ENCODE measurements at places on chromosomes 13 and 19.

GRCh38 chr19:38742296-38742695 lies 2.0 kb downstream of the CAPN12 start:
- DNase-seq = no peak

GRCh38 chr13:43986421-43986981 lies 106.8 kb downstream of the LACC1 start:
- DNase-seq = no peak

GRCh38 chr13:95620030-95620824 lies 24.3 kb downstream of the DZIP1 start:
- no peak for DNase-seq

- DNase-seq = no peak
Observed at GRCh38 chr19:9834307-9834725, 802 bp upstream of the PIN1 start.

GRCh38 chr19:32330213-32330857 lies 15.1 kb upstream of the ZNF507 start:
- no peak for DNase-seq

All from DMS 273 treated with DMSO at 0.1 percent for 48 hours (cell line).